ENCODE measurements at places on chromosomes 7 and 10.

DNA sequence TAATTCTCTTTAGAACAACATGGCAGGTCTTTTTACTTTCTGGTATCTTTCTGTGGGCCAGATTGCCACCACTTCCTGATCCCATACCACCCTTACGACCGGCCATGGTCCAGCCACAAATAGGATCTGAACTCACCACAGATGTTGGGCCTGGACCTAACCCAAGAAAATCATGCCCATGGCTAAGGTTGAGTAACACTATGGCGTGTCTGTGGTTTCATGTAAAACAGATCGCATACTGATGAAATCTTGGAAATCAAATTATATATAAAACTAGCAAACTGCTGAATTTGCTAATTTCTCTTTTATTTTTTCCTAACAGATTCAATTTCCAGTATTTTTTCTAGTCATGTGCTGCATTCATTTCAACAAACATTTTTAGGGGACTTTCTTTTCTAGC lies 77.2 kb downstream of the CH25H start:
- DNase-seq: no peak

GRCh38 chr10:70662362-70663220 lies 9.7 kb upstream of the ADAMTS14 start:
- DNase-seq: no peak

- no peak for DNase-seq
These were observed 66.1 kb upstream of the STK17A start for GRCh38 chr7:43516581-43517342.

DNA sequence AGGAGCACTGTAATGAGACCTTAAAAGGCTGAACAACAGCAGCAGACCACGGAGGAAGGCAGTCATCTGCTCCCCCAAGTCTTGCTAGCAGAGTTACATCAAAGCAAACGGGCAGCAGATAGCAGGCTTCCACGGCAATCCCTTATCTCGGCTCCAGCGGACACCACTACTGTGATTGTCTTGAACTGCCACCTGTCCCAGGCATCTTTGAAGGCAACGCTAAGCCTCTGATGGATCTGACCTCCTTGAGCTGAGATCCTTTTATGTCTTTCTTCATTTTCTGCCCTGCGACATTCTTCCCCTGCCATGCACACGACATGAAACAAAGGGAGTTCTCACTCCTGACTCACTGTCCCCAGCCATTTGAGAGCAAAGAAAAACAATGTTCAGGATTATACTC lies 111.7 kb downstream of the GLI3 start:
- no peak for DNase-seq

DNA sequence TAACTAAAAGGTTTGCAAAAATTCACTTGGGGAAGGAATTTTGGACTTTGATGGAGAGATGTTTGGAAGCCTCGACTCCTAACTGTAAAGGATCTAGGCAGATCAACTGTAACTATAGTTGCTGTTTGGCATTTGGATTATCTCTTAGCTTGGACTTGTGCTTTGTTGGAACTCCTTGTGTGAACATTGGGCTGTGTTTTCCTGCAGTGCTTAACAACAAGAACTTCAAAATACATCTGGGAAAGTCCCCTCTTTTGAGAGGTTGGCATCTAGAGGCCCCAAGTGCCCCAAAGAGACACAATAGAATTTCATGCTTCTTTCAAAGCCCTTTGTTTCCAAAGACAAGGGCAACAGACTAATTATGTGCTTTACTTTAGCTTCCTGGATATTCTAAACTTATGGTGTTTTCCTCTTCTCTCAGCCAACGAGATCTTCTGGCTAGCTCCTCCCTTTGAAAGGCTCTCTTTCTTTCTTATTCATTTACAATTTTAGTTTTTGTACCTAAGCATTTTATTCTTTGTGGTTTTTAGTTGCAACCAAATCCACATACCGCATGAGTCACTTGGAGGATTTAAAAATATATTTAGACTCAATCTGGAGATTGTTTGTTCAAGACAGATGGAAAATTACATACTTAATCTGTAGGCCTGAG lies 11.6 kb downstream of the ABCA13 start:
- DNase-seq: no peak

- DNase-seq: peak; percentile 43
These were observed 225.3 kb downstream of the GLRX3 start for GRCh38 chr10:130361351-130362105.

- DNase-seq: no peak
These were observed 1055.4 kb upstream of the AUTS2 start for GRCh38 chr7:68542831-68543230.

DNA sequence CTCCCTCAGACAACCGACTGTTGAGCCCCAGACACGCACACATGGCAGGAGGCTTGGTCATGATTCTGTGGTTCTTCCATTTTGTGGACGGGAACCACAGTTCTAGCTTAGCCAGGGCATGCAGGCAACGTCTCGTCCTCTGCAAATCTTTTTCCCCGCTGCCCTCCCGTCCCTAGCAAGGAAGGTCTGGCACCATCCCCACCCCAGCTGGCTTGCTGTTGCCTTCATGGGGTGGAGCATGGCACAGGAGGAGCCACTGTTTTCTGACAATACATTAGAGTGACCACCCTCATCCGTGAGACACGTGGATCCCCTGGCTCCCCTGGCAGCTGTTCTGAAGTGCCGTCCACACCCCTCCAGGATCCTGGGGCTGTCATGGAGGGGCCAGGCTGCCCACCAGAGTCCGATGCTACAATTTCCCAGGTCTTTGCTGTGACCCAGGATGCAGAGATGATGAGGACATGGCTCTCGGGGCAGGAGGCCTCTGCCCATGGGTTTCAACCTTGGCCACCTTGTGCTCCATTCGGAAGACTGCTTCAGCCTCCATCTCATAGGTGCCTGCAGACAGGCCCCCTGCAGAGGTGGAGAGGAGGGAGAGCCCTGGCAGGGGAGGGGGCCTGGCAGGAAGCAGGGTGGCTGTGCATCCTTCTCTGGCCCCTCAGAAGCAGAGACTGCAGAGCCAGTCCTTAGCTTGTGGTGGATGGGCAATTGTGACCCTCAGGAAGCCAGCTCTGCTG lies 233.6 kb downstream of the GLRX3 start:
- DNase-seq: no peak

- no peak for DNase-seq
These were observed 118.3 kb downstream of the FAM53B start for GRCh38 chr10:124625831-124626238.

DNA sequence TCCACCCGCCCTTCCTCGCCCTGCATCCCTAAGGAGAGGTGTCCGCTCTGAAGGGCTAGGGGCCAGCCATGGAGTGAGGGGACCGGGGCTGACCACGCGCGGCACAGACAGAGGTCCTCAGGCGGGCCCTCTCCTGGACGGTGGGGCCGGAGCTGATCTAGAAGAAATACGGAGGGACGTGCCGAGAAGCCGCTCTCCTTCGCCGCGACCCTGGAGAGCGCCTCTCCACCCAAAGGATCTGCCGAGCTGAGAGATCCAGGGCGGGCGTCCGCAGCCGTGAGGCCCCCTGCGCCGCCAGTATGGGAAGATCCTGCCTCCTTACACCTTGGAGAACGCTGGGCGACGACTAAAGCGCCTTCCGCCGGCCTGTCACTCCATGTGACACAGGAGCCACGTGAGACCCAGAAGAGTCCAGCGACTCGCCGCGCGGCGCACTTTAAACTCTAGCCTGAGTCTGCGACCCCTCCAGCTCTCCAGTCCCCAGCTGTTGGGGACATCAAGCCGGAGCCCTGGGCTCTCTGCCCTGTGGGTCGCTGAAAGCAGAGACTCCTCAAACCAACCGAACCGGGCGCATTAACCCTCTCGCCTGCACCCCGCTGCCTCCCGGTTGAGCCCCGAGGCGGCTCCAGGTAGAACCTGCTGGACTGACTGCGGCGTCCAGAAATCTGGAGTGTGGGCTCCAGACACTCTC lies 1.5 kb upstream of the SFMBT2 start:
- DNase-seq: peak; percentile 76

DNA sequence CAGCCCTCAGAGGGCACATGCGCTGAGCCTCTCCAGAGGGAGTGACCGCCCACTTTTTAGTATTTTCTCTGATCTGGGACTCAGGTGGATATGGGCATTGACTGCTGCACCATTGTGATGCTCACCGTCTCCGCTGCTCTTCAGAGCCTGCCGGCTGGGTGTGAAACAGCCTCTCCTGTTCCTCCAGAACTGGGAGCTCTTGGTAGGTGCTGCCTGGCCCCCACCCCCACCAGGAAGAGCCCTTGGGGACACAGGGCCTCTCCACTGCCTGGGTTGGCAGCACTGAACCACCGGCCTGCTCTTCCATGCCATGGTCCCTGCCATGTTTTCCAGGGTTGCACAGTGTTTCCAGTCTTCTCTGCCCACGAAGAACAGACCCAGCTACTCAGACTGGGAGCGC lies 36.3 kb downstream of the ARHGAP22 start:
- DNase-seq: no peak

DNA sequence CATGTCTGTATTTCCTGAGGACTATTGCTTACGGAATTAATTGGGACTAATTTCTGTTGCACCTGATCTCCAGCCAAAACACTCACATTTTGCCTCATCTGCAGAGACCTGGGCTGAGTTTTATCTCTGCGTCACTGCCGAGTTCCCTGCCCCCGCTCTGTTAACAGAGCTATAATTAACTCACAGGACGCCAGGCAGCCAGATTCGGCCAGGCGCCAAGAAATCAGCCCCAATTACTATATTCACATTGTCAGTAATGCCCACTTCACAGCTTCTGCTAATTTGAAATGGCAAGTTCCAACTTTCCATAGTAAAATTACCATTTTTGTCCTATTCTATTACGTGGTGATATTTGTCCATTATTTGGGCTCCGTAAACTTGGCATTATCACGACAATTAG lies 130.5 kb downstream of the CUX1 start:
- no peak for DNase-seq

GRCh38 chr10:6119423-6119822 lies 30.6 kb downstream of the RBM17 start:
- no peak for DNase-seq

DNA sequence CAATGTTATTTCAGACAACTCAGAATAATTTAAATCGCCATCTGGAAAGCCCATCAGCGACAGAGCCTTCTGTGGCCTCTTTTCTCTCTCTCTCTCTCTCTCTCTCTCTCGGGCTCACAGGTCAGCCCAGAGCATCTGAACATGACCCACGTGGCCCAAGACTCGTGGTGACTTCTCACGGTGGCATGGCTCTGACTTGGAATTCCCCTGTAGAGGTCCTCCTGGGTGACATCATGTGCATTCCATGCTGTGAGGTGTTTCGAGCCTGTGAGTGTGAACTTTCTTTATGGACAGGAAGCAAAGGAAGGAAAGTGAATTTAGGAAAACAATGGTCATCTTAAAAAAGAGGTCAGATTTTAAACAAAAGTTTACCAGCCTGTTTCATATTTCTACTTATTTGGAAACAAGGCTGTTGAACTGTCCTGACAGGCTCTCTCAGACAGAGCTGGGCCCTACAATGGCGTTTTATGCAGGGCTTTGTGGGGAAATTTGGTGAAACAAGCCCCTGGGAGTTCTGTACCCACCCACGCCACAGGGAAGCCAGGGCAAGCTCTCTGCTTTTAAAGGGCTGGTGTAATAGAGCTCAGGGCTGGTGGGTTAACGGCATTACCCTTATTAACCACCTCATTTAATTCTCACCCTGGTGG lies 359.7 kb upstream of the ZNF32 start:
- no peak for DNase-seq

DNA sequence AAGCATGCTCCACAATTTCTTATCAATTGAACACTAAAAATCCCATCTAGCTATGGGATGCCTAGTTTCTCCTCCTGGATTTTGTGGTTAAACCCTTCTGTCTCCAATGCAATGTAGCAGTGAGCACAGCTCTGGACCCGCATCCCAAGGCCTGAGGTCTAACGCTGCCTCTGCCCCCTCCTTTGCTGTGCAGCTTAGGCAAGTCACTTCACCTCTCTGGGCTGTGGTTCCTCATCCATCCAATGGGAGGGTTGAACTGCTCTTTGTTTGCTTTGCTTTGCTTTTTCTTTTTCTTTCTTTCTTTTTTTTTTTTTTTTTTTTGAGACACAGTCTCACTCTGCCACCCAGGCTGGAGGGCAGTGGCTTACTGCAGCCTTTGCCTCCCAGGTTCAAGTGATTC lies 69.2 kb downstream of the PARP12 start:
- no peak for DNase-seq

DNA sequence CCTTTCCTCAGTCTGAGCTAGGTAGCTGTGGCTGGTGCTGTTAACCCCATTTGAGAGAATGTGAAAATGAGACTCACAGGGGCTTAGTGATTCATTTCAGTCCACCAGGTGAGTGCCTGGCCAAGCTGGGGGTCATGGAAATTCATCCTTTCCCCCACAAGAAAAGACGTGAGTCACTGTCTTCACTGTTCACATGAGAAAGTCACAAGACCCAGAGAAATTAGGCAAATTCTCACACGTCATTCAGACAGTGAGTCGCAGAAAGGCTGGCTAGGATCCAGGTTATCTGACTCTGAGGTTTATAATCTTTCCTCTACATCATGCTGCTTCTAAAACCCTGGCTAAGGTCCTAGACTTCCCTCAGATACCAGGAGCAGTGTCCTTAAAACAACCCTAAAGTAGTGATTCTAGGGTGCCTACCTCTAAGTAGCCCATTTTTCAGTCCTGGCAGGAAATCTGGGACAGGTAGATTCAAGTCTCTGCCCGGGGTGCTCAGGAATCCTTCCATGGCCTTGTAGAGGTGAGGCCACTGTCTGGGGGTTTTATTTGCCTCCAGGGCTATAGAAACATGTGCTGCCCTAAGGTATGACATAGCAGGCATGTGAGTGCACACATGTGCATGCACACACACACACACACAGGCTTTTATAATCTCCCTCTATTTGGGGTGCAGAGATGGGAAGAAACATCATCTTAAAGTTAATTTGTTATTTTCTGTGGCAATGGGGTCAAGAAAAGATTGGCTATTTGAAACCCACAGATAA lies 427.9 kb upstream of the CELF2 start:
- DNase-seq: no peak

DNA sequence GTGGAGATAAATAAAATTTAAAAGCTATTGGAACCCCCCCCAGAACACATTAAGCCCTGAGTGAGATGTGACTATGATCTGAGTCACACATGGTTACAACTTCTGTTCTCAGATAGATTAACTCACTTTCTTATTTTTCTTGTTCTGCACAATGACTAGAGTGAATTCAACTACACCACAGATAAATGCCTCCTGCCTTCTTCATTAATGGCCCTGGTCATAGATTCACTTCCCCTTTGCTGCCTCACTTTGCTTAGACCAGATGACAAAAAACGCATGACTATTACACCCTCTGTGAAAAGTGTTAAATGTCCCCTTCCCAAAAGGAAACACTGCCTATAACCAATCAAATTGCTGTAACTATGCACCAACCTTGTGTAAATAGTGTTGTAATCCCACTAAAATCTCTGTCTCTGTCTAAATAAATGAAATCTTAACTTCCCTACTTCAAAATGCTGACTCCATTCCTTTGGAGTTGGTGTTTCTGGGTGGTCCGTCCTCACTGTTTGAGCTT lies 49.4 kb downstream of the AKR1D1 start:
- no peak for DNase-seq

Data from ecto neural progenitor cell (in vitro differentiated cells).